ENCODE measurements at places on chromosomes 16 and 17.

DNA sequence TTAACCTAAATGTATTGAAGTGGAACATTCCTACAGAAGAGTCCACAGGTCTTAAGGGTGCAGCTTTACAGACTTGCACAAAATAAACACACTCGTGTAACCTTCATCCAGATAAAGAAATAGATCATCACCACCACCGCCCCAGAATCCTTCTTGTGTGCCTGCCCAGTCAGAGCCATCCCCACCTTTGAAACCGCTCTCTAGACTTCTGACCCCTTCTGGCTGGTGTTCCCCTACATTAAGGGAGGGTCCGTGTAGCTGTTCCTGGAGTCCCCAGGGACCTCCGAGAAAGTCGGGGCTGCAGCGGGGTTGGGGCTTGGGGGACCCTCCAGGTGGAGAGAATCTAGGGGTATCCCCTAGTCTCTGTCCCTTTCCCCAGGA lies 9.4 kb downstream of the TBX4 start:
- no peak for DNase-seq

DNA sequence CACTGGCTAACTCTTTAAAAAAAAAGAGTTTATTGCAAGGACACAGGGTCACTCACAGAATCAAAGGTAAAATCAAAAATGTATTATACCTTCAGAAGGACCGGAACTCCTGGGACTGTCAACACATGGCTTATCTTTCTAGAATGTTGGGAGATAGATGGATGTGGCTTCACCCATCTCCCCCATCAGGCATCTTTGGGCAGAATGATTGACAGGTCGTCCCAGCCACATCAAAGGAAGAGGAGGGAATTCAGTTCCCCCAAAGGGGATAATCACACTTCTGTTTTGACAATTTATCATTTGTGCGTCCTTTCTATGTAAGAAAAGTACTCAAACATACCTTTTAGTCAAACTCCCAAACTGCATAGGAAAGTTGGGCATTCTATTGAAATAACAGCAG lies 228.6 kb upstream of the CDH5 start:
- no peak for DNase-seq

DNA sequence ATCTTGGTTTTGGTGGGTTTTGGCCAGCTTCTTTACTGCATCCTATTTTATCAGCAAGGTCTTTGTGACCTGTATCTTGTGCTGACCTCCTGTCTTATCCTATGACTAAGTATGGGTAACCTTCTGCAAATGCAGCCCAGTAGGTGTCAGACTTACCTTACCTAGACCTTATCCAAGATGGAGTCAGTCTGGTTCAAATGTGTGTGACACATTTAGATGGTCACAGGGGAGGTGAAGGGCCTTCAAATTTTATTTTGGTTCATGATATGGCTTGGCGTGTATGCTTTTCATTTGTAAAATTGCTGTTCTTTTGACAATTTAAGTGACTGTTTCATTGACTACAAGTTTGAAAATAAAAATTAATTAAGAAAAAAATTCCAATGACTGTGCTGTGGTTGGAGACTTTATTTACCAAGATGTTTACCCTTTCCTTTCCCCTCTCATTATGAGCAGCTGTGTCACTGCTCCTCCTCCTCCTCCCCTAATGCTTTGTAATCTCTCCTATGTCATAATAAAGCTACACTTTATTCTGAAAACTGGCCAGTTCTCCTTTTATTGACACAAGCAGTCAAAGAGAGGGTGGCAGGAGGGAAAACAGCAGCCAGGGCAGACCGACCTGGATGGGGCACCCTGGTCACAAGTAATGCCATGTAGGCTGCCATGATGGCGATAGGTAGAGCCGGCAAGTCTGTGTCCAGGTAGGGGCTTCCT lies 49.4 kb downstream of the TNFRSF13B start:
- DNase-seq: no peak

- no peak for DNase-seq
Observed at GRCh38 chr16:52474679-52475078, 72.3 kb downstream of the TOX3 start.

DNA sequence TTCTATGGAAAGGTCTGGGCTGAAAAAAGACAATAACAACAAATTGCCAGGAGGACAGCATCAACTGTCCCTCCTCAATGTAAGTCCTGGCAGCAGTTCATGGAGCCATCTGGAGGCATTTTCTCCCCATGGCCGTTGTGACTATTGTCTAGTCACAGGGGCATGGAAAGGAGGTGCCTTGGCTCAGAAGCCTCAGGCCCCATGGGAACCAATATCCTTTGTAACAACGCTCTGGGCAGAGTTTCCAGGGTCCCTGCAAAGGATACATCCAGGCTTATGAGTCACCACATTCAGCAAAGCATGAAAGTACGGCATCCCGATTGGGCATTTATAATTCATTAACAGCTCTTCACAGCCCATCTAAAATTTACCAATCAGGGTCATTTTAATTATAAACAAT lies 85.2 kb downstream of the GLG1 start:
- no peak for DNase-seq

DNA sequence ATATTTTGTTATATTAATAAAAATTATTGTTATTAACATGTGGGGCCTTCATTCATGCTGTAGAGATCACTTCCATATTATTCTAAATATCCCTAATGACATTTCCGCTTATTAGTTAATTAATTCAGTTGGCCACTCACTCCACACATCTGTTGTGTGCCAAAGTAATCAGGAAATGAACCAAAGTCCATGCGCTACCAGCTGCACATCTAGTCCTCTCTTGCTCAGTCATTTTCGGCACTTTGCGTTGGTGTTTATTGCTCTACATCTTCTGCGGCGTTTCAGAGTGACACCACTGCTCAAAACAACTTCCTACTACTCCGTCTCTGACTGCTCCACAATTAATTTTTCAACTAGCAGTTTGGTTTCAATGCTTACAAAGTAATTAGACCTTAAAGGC lies 101.4 kb upstream of the ZFHX3 start:
- DNase-seq: no peak

DNA sequence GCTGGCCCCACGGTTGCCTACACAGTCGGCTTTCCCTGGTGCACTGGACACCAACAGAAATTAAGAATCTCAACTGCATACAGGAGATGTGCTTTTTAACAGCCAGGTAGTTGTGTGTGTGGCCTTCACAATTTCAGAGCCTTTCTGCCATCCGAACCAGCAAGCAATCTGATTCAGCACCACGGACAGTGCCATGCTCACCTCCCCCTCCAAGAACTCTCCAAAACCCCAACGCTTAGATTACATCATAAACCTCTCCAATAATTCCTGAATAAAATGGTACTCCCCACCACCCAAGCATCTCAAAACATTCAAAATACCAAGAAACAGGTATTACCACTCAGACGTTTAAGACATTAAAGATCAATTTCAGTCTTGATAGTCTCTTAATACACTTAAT lies 31.8 kb downstream of the USP7 start:
- DNase-seq: no peak

- no peak for DNase-seq
Observed at GRCh38 chr16:58501242-58502131, 1.5 kb downstream of the NDRG4 start.

- no peak for DNase-seq
Observed at GRCh38 chr17:77601054-77601979, 357.2 kb upstream of the TNRC6C start.

GRCh38 chr16:23182679-23183542 lies at the start of gene SCNN1G:
SCNN1G (plus strand) TSS chr16:23182745; CDS start chr16:23186272, 3,527 bp downstream.
- DNase-seq: no peak

GRCh38 chr17:71709946-71710345 lies 410.9 kb upstream of the SOX9 start:
- no peak for DNase-seq

- DNase-seq: no peak
Observed at GRCh38 chr16:57045694-57046381, 46.5 kb upstream of the CPNE2 start.

- no peak for DNase-seq
Observed at GRCh38 chr16:88066680-88067529, 115.7 kb downstream of the BANP start.

Data from activated CD8-positive, alpha-beta memory T cell treated with anti-CD3 and anti-CD28 coated beads for 48 hours (primary cell).